Retina (tissue), 1 donor: ENCODE measurements at places on chromosomes 11 and 22.
A peak's percentile ranks its signal among the peaks of the same experiment; 100 is the strongest.

DNA sequence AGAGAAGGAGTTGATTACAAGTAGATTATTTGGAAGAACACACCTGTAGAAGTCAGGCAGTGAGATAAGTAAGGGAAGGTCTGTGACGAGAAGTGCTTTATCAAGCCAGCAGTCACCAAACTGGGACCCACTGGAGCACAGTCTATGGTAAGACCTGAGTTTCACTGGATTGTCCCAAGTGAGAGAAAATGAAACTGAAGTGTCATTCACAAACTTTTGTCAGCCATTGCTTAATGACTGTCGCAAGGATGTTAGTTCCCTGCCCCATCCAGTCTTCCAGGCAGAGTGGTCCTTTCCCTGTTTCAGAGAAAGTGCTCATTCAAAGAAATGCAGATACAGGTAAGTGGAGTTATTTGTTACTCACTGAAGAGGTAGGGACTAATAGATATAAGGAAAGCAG lies 728.0 kb upstream of the TENM4 start:
- DNase-seq: no peak

DNA sequence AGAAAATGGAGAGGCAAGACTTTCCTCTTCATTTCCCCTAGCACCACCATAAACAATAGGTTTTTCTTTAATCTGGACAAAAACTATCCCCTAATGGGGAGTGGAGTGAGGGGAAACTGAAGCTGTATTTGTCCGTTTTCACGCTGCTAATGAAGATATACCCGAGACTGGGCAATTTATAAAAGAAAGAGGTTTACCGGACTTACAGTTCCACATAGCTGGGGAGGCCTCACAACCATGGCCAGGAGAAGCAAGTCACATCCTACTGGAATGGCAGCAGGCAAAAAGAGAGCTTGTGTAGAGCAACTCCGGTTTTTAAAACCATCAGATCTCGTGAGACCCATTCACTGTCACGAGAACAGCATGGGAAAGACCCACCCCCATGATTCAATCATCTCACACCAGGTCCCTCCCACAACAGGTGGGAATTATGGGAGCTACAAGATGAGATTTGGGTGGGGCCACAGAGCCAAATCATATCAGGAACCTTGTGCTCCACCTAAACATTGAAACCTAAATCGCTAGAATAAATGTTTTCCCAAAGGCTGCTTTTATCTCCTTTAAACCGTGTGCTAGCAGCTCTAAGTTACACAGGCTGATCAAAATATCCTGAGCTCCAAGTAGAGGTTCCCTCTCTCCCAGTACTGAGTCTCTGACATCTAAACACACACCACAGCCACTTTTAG lies 4.3 kb downstream of the UBQLN3 start:
- no peak for DNase-seq

- DNase-seq: no peak
Observed at GRCh38 chr11:119065369-119065768, 2.2 kb upstream of the VPS11 start.

- no peak for DNase-seq
Observed at GRCh38 chr11:66407651-66408050, 13.2 kb upstream of the NPAS4 start.

- DNase-seq: no peak
Observed at GRCh38 chr11:67158221-67158620, 39.2 kb downstream of the KDM2A start.

GRCh38 chr22:38861170-38861876 lies 10.7 kb downstream of the CBX6 start:
- DNase-seq: peak; percentile 9

GRCh38 chr11:111606986-111607385 lies 4.7 kb downstream of the SIK2 start:
- no peak for DNase-seq

DNA sequence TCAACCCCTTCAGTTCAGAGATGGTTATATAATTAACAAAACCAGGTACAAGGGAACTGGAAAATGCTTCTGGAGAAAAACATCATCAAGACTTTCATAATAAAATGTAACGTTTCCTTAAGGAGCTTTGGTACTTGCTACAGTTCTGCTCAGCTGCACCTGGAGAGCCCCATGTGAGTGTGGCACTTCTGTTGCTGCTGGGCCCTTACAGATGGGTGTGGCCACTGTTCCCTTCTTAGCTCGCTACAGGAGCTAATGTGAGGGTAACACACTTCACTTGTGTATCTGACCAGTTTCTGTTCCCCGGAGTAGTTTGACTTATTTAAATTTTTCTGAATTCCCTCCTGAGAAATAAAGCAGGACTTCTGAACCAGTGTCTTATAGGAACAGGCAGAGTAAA lies 4.0 kb downstream of the POU2AF3 start:
- no peak for DNase-seq

DNA sequence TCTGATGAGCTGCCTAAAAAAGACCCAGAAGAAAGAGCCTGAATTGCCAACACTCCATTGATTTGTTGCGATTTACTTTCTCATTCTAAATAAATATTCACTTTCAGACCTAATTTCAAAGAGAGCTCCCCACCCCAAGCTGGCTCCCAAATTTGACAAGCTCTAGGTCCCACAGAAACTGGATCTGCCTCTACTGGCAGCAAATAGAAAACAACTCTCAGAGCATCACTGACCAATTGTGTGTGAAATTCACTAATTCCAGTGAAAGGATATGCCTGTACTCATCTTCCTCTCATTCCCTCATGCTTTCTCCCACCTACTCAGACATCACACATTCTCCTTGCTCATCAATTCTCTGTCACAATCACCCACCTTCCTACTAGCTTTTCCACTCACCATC lies 249.1 kb downstream of the DCDC1 start:
- no peak for DNase-seq

DNA sequence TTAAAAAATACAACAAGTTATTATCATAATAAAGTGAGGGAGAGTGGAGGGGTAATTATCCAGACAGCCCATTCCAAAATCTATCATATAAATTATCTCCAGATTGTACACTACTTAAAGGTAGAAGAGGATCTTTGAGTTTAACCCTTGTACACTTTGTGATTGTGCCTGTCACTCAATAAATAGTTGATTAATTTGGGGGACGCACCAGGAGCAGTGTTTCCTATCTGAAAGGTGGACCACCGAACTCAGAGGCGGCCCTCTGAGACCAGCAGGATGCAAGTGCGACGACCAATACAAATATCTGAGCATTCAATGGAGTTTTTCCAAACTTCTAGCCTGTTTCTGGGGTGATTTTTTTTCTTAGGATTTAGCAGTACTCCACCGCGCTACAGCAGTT lies 1.1 kb upstream of the CECR2 start:
- no peak for DNase-seq

DNA sequence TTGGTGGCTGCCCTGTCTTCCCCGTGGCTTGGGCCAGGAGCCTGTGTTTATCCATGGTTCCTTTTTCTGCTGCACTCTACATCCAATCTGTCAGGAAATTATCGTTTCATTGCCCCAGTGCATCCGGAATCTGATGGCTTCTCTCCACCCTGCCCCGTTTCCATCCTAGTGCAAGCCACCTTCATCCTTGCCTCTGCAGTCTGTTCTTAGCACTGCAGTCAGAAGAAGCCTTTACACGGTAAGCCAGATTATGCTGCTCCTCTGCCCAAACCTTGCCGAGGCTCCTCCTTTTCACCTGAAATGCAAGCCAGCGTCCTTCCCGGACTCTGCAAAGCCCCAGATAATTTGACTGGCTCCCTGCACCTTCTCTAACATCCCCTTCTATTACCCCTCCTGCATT lies 45.1 kb downstream of the PARVG start:
- no peak for DNase-seq

DNA sequence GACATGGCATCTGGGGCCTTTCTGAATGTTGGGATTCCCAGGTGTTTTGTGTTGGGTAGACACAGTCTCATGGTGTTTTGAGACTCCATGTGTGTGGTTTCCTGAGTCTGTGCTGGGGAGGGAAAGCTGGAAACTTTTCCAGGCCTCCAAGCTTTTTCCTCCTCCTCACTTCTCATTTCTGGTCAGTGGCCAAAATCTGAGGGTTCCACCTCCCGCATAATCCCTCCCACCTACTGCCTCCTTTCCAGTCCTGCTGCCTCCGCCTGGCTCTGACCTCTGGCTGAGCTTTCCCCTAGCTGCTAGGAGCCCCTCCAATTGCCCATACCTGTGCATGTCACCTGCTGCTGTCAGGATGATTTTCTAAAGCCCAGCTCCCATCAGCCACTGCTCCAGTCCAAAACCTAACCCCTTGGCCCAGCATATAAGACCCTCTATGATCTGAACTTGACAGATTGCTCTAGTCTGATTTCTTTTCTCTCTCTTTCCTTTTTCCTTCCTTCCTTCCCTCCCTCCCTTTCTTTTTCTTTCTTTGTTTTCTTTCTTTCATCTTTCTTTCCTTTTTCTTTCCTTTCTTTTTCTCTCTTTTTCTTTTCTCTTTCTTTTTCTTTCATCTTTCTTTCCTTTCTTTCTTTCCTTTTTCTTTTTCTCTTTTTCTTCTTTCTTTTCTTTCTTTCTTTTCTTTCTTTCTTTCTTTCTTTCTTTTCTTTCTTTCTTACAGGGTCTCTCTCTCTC lies 51.4 kb upstream of the NECTIN1 start:
- DNase-seq: no peak

- no peak for DNase-seq
Observed at GRCh38 chr11:64333556-64333955, 6.4 kb upstream of the CCDC88B start.

GRCh38 chr11:117437041-117437790 lies 109.6 kb downstream of the CEP164 start:
- DNase-seq: no peak

GRCh38 chr22:20926243-20926642 lies 9.0 kb downstream of the CRKL start:
- no peak for DNase-seq

- peak; percentile 83 for DNase-seq
Observed at GRCh38 chr11:94740083-94741021, 27.8 kb upstream of the AMOTL1 start.

GRCh38 chr22:36256478-36256877 lies 3.5 kb downstream of the APOL1 start:
- DNase-seq: no peak

GRCh38 chr11:34647131-34647530 lies 26.2 kb downstream of the EHF start:
- no peak for DNase-seq

DNA sequence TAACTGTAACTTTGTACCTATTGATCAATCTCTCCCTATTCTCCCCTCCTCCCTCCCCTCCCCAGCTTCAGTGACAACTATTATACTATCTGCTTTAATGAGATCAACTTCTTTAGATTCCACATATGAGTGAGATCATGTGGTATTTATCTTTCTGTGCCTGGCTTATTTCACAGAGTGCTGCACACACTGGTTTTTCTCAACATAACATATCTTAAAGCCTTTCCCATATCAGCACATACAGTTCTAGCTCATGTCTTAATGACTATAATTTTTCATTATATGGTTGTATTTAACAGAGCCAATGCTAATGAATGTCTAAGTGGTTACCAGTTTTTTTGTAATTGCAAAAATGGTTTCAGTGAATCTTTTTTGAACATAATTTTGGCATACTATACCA lies 340.3 kb upstream of the DDI1 start:
- DNase-seq: no peak

DNA sequence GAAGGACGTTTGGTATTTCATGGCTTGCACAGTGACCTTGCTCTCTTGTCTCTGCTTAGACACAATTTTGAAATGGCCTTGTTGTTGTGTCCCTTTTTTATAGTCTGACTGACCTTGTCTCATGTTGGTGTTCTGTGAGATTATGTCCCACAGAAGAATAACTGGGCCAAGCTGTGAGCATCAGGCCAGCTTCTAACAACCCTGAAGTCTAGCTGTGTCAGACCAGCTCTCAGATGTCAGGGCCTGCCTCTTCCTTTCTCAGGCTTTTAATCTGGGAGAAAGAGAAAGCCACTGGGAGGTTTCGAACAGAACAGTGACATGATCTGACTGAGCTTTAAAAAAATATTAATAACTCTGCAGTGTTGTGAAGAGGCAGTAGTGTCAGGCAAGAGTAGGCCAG lies 2.0 kb upstream of the UEVLD start:
- no peak for DNase-seq

DNA sequence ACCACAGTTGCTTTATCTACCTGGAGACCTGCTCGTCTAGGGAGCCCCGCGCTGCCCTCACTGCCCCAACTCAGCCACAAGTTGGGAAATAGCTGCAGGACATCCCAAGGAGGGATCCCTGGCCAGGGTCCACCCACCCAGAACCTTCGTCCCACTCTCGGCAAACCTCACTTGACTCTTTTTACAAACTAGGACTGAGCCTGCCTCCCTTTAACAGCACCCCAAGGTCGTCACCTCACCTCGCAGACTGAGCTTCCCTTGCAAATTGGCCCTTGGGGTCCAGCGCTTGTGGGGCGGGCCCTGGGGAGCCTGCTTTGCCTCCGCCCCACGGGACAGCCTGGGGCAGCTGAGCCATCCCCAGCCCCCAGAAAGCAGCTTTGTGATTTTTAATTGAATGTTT lies 1505.8 kb downstream of the TBC1D22A start:
- no peak for DNase-seq

DNA sequence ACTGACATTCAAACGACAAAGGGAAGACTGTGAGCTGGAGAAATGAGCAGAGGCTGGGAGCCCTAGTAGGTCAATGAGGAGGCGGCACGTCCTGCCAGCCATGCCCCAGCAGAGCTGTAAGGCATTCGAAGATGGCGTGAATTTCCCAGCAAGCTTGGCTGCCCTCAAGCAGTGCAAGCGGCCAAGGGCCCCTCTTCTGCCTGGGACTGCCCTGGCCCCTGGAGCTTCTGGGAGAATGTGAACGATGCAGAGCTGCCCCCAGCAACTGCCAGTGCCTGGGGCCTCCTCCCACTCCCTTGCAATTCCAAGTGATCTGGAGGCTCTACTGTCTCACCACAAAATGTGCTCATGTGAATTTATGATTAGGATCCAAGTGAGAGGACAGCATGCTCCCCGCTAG lies 4.3 kb downstream of the PPM1F start:
- DNase-seq: no peak
